ENCODE measurements at places on chromosomes 4 and X.

GRCh38 chr4:25879991-25880651, 17.3 kb upstream of the SEL1L3 start:
- DNase-seq, result no peak

GRCh38 chr4:26455571-26455970, 34.7 kb downstream of the CCKAR start:
- DNase-seq, result no peak

- no peak for DNase-seq
These were observed 11.2 kb downstream of the LRPAP1 start for GRCh38 chr4:3520796-3521600.

DNA sequence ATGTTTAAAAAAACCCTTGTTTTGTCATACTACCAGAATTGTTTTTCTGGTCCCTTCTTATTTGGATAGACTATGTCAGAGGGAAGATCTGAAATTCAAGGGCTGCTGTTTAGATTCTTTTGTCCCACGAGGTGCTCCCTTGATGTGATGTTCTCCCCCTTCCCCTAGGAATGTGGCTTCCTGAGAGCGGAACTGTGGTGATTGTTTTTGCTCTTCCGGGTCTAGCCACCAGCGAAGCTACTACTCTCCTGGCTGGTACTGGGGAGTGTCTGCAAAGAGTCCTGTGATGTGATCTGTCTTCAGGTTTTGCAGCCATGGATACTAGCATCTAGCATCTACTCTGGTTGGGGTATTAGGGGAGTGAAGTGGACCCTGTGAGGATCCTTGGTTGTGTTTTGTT, 271.1 kb downstream of the DCAF12L2 start:
- no peak for DNase-seq

DNA sequence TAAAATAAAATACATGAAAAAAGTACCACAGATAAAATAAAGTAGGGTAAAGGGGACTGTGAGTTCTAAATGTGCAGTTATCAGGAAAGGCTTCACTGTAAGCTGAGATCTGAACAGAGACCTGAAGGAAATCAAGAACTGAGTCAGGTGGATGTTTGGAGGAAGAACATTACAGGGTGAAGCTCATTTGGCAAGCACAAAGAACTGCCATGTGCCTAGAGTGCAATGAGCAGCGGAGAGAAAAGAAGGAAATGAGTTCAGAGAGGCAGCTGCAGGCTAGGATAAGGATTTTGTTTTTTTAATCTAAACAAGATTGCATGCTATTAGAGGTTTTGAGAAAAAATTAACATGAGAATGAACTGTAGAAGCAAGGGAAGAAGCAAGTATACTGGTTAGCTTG, 373.1 kb downstream of the STPG2 start:
- DNase-seq, result no peak

- no peak for DNase-seq
These were observed 132.8 kb downstream of the ARHGEF9 start for GRCh38 chrX:63652086-63652765.

DNA sequence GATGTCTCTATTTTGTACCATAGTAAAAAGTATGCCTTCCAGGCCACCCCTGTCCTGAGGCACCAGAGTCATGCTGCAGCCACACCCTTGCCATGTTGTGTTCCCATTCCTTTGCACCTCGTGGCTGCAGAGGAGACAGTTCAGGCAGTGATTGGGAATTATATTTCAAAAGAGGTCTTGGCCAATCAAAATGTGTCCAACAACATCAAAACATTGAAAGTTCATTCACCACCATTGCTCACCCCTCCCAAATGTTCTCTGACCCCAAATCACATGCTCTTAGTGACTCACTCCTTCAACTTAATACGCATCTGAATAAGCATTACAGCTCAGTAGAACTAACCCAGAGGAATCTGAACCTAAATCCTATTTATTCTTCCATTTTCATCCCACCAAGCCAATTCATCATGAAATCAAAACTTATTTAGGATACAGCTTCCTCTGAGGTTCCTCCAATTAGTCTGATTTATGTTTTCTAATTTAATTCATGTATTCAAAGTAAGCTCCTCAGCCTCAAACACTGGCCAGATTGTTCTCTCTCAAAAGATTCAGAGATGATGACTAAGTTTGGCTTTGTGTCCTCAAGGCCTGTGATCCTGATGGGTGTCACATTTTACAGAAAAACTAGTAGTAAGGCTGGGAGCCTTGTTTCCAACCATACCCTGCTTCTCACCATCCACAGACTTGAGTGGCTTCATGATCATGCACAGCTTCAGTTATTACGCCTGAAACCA, 323.2 kb upstream of the INTU start:
- no peak for DNase-seq

DNA sequence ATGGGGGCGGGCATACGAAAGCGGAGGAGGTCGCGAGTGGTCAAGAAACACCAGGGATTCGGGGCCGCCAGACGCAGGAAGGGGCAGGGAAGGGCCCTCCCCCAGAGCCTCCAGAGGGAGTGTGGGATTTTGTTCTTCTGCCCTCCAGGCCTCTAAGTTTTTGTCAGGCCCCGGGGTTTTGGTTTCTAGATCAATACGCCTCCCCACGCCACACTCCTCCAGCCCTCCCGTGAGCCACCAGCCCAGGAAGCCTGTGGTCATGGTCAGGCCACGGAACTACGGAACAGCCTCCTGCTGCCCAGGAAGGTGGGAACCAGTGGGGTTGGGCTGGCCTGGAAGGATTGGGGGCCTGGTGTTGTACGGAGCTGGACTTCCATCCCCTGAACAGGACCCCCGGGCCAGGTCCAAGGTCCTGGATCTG, 38.4 kb downstream of the CPLX1 start:
- DNase-seq, result no peak

GRCh38 chrX:131264665-131265064, 24.4 kb downstream of the IGSF1 start:
- DNase-seq, result no peak

DNA sequence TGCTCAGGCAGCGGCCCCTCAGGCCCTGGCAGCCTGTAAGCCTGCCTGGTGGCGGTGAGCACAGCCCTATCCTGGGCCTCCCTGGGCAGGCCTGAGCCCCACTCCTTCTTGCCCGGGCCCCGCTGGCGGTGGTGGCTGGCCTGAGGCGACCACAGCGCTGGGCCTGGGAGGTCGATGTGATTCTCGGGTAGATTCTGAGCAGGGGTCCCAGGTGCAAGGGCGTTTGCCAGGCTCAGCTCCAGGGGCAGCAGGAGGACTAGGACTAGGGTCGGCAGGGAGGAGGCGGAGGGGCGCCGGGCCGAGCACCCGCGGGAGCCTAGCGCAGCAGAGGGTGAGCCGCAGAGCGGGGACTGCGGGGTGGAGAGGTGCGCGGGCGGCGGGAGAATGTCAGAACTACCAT, 17.0 kb downstream of the FAM9A start:
- DNase-seq, result no peak

DNA sequence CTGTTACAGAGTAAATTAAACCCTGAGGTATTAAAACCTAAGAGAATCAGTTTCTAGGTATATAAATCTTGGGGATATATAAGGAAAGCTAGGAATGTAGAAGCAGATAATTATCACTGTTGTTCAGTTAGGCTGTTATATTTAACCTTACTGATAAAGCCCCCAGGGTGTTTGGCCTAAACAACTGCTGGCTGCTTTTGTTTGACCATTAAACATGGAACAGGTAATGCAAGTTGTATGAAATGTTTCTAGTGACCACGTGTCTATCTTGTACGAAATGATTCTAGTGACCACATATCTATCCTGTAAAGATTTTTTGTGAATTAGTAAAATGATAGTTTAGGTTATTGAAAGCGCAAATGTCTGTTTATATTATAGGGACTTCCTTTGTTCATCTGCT, 52.6 kb downstream of the SGMS2 start:
- no peak for DNase-seq

DNA sequence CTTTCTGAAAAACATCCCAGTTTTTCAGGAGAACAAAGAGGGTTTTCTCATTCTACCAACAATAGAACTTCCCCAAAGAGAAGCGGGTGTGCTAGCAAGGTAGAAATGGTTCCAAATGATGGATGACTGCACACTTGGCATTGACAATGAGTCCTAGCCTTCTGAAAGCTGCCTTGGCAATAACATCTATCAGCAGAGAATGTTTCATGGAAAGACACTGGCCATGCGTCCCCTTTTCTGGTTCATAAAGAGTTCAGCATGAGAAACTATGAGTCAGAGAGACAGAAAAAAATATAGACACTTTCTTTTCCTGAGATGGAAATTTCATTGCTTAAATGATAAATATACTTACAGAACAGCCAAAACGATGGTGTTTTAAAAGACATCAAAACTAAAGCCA, 236.9 kb upstream of the PRKX start:
- DNase-seq, result no peak

GRCh38 chr4:111014537-111014936, 391.7 kb upstream of the PITX2 start:
- no peak for DNase-seq

GRCh38 chr4:623914-624566, 1.3 kb upstream of the PDE6B start:
- no peak for DNase-seq

DNA sequence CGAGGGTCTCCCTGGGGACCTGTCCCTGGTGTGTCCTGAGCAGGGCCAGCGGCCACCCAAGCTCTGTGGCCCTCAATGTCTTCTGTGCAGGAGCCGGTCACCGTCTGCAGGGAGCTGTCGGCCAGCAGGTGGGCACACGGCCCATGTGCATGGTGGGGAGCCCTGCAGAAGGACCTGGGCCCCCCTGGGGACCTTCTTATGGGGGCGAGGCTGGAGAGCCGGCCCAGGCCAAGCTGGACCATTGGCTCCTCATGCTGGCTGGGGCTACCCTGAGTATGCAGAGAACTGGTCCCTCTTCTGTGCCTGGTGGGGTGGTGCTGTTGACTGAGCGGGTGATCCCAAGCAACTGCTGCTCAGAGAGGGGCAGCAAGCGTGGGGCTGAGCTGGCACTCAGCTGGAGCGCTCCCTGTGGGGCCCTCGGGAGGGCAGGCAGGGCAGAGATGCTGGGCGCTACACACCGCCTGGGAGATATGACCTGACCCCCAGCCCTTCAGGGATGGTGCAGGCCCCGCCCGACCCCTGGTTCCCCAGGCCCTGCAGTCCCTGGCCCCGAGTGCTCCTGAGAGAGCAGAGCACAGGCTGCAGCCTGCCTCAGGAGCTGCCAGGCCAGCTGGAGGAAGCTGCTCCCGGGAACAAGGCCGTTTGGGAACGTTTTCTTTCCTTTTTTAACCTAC, 14.8 kb downstream of the NAT8L start:
- no peak for DNase-seq

DNA sequence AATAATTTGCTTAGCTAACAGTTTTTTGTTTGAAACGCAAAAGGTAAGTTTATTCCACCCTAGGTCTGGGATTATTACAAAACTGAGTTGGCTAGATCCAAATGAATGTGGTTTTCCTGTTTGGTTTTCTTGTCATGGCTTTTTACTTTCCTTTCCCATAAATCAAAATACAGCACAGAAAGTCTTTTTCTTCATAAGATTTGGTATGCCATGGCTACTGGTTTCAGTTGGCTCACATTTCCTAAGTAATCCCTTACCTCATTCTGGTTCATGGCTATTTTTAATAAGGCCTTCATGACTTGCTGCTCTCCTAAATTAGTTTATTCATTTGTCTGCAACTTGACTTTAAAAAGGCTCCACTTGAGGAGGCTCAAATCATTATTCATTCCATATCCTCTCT, 12.9 kb upstream of the PAK3 start:
- no peak for DNase-seq

DNA sequence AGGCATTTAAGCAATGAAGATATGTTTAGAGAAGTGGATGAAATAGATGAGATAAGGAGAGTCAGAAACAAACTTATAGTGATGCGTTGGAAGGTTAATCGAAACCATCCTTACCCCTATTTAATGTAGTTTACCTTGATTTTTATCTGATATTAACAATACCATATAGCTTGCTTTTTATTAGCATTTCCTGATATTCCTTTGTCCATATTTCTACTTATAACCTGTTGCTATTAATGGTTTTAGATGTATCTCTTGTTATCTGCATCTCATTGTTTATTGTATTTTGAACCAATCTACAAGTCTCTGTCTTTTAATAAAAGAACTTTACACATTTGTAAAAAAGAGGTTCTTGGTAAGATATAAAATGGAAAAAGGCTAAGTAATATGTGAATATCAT, 1.6 kb downstream of the TCEAL9 start:
- DNase-seq, result no peak

DNA sequence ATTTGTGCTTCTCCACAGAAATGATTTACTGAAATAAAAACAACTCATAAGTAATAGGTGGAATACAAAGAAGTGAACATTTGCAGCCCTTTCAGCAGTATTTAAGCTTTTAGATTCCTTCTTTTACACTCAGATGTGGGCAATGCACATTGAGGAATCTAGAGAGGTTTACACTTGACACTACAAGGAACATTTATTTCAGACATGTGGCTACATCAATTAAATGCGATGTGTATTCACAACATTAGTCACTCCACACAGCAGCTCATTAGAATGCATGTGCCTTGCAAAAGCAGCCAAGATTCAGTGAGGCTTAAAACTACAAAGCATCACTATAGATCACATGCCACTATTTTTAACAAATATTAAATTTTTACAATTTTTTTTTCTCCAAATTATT, 480.7 kb downstream of the INPP4B start:
- DNase-seq, result no peak

- no peak for DNase-seq
These were observed 94.8 kb downstream of the MAML3 start for GRCh38 chr4:140059159-140059558.

GRCh38 chrX:123331859-123332258, 147.8 kb downstream of the GRIA3 start:
- DNase-seq, result no peak

- no peak for DNase-seq
These were observed 65.9 kb upstream of the HPF1 start for GRCh38 chr4:169823685-169824084.

All from T-helper 22 cell (primary cell).